Stimulated activated CD8-positive, alpha-beta memory T cell treated with anti-CD3 and anti-CD28 coated beads, Interleukin-15, amount 100 ng/mL, for 48 hours (primary cell): ENCODE measurements at places on chromosomes 7 and 10.
A peak's percentile ranks its signal among the peaks of the same experiment; 100 is the strongest.

- no peak for DNase-seq
Observed at GRCh38 chr7:69162931-69163670, 435.2 kb upstream of the AUTS2 start.

- no peak for DNase-seq
Observed at GRCh38 chr7:1225441-1226185, 7.1 kb upstream of the UNCX start.

- DNase-seq: no peak
Observed at GRCh38 chr7:2944739-2945138, 98.9 kb downstream of the CARD11 start.

DNA sequence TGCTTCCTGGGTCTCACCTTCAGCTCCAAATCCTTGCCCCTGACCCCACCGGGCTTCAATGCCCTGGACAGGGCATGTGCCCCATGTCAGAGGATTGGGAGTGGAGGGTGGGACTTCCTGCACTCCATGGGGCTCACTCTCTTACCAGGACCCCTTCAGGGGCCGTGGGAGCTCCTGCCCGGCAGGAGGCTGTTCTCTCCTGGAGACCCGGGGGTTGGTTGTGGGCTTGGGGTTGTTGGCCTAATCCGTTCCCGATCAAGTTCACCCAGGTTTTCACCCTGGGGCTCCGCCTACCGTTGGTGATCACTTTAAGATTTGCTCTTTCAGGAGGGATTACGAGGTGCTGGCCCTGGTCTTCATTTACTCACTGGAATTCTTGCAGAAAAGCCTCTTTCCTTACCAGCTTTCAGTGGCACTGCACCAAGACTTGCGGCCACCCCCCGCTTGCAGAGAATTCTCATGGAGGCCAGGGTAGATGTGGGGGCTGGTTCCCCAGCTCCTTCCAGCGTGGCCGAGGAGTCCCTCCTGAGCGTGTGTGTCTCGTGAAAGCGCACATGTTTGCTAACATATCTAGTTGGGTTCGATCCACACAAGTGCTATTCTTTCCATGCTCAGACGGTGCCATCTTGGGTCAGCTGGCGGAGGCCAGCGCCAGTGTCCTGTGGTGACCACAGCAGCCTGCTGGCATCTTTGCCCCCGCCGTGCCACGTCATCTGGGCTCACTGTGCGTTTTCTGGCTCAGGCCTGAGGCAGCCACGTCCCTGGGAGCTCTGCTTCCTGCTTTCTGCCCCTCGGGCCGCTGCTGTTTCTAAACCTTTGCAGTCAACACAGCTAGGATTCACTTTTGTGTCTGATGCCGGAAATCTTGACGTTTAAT is 15.6 kb downstream of the PWWP2B start:
- DNase-seq: no peak

DNA sequence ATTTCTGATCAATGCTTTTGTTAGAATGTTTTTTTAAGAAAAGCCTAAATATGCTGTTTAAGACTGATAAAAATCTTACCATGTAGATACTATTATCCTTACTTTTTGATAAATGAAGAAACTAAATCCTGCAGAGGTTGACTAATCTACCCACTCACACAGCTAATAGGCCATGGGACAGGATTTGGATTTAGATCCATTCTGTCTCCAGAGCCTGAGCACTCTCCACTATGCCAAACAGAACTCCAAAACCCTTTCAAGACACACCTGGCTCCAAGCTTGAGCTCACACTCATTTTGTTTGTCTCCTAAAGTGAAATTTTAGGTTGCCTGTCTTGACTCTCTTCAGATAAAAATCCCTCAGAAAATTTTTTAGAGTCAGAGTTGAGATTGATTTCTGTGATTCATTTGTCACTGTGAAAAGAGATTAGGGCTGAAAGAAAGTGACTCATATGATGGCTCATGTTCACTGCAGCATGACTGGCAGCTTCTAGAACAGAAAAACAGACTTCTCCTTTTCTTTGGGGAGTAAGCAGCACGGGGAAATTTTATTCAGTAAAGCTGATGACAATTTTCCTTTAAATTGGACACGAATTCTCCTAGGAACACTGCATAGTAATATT is 132.3 kb upstream of the POT1 start:
- no peak for DNase-seq

GRCh38 chr10:103712898-103713498 is 142.4 kb downstream of the SH3PXD2A start:
- peak; percentile 59 for DNase-seq

DNA sequence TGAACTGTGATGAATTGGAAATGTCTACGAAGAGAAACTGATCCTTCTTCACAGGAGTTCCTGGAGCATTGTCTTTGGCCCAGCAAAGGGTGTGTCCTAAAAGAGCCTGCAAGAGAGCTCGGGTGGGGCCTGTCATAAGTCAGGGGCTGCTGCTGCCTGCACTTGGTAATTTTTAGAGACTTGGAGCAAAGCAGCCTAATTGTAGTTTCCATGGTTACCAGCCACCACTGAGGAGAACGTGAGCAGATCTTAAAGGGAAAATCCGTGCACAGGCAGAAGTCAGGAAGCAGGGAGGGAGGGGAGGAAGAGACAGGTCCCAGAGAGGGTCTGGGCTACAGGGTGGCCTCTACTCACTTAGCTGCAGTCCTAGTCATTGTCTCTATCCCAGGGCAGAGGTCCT is 463.6 kb downstream of the PLXNA4 start:
- DNase-seq: no peak

DNA sequence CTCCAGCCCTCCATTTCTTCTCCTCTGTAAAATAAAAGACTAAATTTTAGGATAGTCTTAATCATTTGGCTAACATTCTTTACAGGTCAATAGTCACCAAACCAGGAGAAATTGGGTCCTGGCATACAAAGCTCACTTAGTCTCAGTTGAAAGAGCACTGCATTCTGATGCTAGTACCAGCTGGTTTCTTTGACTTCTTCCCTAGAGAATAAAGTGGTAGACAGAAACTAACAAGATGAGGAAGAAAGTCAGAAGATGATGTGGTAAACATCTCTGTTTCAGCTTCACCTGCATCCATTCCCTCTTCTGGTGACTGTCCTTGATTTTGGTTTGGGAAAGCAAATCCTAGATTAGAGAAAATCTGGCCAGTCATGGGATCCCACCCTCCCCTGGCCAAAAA is 37.2 kb downstream of the NKX2-3 start:
- no peak for DNase-seq

GRCh38 chr10:96609510-96609909 is 22.7 kb upstream of the TM9SF3 start:
- no peak for DNase-seq

GRCh38 chr7:45684910-45685618 is 110.9 kb downstream of the ADCY1 start:
- DNase-seq: no peak

- DNase-seq: no peak
Observed at GRCh38 chr7:22931011-22931410, 82.9 kb downstream of the HYCC1 start.

GRCh38 chr10:82558014-82558607 is 683.1 kb downstream of the NRG3 start:
- no peak for DNase-seq

DNA sequence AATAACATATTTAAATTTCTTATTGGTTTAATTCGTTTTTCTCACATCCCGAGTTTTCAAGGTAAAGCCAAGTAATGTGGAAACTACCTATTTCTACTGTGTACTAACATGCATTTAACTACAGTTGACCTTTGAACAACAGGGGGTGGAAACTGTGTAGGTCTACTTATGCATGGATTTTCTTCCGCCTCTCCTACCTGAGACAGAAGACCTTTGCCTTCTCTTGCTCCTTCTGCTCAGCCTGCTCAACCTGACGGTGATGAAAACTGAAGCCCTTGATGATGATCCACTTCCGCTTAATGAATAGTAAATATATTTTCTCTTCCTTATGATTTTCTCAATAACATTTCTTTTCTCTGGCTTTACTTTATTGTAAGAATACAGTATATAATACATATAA is 18.5 kb downstream of the MEOX2 start:
- no peak for DNase-seq

DNA sequence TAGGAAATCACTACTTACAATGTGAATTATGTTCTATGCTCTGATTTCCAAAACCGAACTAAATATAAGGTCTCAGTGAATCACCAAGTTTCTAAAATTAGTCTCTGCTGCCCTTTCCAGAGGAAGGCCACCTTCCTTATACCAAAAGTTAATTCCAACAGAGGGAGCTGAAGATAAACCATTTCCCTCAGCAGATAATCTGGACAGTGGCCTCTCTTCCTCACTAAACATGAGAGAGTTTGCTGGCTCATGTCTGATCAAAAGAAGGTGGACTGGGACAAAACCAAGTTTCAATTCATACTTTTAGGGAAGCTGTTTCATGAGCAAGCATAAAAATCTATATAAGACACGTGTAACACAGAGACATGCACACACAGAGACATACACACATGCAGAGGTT is 6.4 kb downstream of the FEZF1 start:
- DNase-seq: no peak

GRCh38 chr7:30436518-30436917 is 42.1 kb downstream of the NOD1 start:
- no peak for DNase-seq

GRCh38 chr10:50375051-50375452 is 123.7 kb upstream of the ASAH2 start:
- no peak for DNase-seq

- no peak for DNase-seq
Observed at GRCh38 chr10:49300140-49300974, 1.4 kb downstream of the C10orf71 start.

DNA sequence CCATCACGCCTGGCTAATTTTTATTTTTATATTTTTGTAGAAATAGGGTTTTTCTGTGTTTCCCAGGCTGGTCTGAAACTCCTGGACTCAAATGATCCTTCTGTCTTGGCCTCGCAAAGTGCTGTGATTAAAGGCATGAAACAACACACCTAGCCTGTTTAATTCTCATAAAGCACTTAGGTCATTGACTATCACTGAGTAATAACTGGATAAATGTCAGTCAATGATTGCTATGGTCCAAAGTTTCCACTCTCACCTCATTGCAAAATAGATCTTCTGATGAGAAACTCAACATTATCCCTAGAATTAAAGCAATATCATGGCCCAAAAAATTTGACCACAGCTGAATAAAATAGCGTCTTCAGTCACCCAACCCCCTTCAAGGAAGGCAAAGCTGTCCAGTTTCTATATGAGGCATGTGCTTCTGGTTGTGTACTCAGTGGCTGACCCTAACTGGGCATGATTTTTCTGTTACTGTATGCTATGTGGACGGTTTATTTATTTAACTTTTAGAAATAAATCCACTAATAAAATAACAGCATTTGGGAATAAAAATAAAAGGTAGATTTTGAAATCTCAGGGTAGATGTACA is 86.5 kb upstream of the LRRN3 start:
- no peak for DNase-seq

- no peak for DNase-seq
Observed at GRCh38 chr10:75825235-75825634, 393.8 kb downstream of the LRMDA start.

GRCh38 chr7:30143748-30144251 is 9.0 kb downstream of the MTURN start:
- DNase-seq: no peak

- DNase-seq: no peak
Observed at GRCh38 chr7:133573554-133574265, 320.8 kb downstream of the EXOC4 start.

- DNase-seq: no peak
Observed at GRCh38 chr10:13703997-13704536, 117.3 kb downstream of the PRPF18 start.

DNA sequence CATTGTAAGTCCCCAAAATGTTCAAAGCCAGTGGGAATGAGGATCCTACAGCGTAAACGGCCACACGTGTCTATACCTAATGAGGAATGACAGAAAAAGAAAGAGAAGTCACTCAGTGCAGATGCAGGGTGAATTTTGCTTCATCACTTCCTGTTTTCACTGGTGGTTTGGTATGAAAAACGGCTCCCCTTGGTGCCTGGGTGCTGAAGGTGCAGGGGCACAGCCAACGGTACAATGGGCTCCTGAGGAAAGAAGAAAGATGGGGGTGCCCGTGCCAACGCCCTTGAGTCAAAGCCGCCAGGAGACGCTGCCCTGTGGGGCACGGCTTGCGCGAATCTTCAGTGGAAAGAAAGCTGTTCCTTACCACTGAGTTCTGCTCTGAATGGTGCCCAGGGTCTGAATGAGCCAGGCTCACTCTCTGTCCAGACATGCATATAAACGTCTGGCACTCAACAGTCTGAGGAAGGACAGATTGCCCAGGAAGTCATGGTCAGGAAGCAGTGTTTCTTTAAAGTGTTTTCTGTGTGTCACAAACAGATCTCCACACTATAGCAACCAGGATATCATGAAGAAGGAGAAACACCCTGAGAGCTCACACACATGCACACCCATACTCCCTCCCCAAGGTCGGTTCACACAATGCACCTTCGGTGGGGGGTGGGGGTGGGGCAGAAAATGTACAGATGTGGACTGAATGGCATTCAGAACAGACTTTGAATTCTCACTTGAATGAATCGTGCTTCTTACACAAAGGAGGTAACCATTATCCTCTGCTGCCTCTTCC is 105.8 kb downstream of the ELMO1 start:
- DNase-seq: no peak

GRCh38 chr10:50385624-50386023 is 134.3 kb upstream of the ASAH2 start:
- no peak for DNase-seq

- no peak for DNase-seq
Observed at GRCh38 chr10:71860243-71861029, 9.4 kb upstream of the PSAP start.

DNA sequence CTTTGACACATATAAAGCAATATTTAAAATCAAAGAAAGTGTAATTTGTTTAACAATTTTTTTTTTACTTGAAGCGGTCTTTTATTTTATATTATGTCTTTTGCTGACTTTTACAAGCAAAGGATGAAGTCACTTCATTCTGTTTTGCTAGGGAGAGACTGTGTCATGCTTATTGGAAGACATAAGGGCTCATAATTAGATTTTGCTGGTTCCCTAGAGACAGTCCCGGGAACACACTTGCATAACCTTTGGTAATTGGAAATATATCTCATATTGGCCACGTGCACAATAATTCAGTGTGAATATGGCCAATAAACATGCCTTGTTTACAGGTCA is 448 bp upstream of the NET1 start:
- DNase-seq: no peak

- DNase-seq: no peak
Observed at GRCh38 chr7:124074007-124074406, 41.1 kb upstream of the TMEM229A start.

GRCh38 chr10:33335551-33335800 is 1.0 kb upstream of the NRP1 start:
- DNase-seq: no peak

DNA sequence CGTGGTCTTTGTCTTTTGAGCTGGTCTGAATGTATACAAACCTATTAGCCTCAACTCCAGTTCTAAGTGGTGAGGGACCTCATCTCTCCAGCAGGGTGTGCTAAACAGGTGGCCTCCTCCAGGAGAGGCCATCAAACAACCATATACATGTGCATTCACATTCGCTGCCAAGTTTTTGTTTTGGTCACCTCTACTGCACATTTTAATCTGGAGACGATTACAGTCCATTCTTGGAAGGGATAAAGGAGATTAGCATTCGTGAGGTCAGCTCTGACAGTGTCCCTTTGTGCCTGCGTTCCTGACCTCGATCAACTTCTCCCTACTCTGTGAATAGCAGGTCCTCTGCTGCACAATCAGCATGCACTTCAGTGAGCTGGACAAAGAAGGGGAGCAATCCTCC is 60.8 kb downstream of the RHOBTB1 start:
- DNase-seq: no peak

- DNase-seq: no peak
Observed at GRCh38 chr7:153454306-153454705, 597.9 kb upstream of the DPP6 start.
